NCI-H2107 (cell line): ENCODE measurements at places on chromosomes 2 and 18.

DNA sequence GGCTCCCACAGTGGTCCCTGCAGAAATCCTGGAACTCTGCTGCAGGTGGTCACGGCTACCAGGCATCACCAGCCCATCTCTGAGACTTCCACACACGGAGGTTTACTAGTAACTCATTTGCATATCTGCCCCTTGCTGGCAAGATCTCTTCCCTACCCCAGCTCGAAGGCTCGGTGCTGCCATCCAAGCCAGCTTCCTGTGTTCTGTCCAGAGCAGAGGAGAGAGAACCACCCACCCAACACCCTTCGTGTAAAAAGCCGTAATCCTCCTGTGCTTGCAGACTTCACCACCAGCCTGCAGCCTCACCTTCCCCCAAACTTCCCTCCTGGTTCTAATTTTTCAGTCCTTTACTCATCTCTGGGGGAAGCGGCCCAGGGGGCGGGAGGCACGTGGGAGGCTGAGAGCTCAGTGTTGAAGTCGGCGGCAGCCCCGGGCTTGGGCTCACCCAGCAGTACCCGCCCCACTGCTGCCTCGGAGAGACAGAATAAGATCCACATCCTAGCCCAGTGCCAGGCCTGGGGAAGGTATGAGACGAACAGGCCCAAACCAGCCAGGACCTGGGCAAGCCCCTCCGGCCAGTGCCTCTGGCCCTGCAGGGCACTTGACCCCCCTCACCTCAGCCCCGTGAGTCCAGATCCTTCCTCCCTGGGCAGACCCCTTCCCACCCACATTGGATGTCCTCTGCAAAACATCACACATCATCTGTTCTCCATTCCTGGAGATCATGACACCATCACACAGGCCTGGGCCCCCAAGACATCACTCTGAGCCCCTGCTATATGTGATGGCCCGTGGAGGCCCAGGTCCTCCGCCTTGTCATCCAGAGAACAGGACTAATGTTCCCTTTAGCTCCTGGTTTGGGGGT is 145.8 kb upstream of the ID2 start:
- DNase-seq = no peak

GRCh38 chr2:184472481-184472880 is 125.8 kb upstream of the ZNF804A start:
- DNase-seq = no peak

DNA sequence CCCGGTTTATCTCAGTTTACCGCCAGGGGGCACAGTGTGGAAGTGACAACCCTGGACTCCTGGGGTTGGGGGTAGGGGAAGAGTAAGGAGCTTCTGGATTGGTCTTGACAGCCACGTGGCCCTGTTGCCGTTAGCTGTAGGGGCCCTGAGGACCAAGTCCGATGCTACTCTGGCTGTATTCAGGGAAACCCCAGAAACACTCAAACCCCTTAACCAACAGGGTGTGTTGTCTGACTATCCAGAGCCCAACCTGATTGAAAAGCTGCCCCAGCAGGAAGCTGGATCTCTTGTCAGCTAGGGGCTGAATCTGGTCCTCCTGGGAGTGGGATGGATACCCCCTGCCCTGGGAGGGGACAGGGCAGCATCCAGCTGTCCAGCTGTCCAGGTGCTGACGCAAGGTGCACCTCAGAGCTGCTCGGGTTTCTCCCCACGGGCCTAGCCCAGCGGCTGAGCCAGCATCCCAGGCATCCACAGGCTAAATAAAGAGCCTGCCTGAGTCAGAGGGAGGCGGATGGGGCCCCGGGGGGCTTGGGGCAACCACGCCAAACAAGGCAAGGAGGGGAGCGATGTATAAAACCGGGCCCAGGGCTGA is 3.1 kb upstream of the GMPPA start:
- no peak for DNase-seq

GRCh38 chr18:58894930-58895329 is 30.3 kb downstream of the ZNF532 start:
- DNase-seq = no peak

DNA sequence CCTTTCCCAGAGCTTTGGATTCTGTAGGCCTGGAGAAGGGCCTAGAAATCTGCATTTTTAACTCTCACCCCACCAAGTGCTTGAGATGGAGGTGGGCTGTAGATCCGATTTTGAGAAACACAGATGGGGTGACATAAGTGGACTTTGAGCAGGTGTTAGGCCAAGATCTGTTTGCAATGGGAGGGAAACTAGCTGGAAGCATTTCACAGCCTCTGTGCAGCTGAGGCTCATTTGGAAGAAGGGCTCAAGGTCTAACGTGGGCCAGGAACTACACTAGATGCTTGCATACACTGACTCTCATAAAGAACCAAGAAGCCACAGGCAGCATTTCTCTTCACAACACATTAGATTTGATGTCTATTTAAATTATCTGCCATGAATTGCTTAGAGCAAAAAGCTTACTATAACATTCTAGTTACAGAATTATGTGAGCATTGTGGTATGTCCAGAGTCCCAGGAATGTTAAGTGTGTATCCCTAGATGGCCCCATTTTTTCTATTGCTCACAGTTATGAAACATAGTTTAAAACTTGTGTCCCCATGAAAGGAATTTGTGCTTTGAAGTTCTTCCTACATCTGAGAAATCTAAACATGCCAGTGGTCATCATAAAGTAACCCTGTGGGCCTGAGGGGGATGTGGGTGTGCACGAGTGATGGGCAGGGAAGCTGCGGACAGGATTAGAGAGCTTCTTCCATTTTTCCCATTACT is 77.2 kb downstream of the CD28 start:
- no peak for DNase-seq

- no peak for DNase-seq
Measured at GRCh38 chr2:181197140-181197760, 216.8 kb downstream of the UBE2E3 start.

DNA sequence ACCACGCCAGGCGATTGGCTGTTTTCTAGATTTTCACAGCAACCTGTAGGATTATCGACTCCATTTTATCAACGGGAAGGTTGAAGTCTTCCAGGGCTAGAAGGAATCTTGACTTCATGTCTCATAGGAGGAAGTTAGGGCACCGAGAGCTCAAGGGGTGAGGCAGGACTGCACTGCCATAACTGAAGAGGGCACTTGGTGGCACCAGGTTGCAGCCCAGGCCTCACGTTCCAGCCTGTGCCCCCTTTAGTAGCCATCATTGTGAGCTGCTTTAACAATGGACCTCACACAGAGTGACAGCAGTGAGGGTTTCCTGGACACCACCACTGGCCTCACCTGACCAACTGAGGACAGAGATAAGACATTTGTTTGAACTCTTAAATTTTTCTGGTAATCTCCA is 22.9 kb upstream of the RPL37A start:
- DNase-seq = no peak

DNA sequence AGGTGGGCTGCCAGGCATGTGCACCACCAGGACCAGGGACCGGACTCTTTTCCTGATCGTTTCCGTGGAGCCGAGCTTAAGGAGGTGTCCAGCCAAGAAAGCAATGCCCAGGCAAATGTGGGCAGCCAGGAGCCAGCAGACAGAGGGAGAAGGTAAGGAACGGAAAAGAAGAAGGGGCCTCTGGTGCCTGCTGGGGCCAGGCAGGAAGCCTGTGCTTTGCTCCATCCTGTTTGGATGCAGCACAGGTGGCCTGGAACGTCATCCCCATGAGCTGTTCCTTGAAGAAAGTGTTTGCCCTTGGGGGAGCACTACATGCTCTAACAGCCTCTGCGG is 33.9 kb downstream of the CNGA3 start:
- DNase-seq = no peak

- DNase-seq = no peak
Measured at GRCh38 chr2:179132076-179132475, 82.1 kb upstream of the CCDC141 start.

DNA sequence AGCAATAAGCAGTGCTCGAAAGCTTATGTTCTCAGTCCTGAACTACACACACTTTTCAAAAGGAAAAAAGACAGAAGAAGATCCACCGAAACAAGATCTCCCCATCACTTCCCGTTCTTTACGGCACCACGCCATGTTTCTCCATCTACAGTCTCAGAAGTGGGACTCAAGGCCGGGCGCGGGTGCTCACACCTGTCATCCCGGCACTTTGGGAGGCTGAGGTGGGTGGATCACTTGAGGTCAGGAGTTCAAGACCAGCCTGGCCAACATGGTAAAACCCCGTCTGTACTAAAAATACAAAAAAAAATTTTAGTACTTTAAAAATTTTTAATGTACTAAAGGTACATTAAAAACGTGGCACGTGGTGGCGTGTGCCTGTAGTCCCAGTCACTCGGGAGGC is 31.2 kb downstream of the ZNF516 start:
- no peak for DNase-seq

DNA sequence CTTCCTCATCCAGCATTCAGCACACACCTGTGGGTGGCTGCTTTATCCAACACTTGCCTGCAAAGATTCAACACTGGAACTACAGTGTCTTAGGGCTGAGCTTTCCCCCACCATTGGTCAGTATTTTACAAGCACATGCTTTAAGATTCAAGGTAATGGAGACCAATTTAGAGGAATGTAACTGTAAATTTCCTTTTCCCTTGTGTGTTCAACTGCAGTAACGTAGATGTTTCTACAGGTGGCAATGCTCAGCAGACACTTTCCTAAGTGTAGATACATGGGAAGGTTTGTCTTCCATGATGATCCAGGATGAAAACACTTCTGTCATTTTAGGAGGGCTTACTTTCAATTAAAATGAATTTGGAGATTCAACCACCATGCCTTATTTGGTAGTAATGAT is 143.6 kb upstream of the PXDN start:
- DNase-seq = no peak

GRCh38 chr18:47175283-47175897 is 774 bp downstream of the IER3IP1 start:
- no peak for DNase-seq

DNA sequence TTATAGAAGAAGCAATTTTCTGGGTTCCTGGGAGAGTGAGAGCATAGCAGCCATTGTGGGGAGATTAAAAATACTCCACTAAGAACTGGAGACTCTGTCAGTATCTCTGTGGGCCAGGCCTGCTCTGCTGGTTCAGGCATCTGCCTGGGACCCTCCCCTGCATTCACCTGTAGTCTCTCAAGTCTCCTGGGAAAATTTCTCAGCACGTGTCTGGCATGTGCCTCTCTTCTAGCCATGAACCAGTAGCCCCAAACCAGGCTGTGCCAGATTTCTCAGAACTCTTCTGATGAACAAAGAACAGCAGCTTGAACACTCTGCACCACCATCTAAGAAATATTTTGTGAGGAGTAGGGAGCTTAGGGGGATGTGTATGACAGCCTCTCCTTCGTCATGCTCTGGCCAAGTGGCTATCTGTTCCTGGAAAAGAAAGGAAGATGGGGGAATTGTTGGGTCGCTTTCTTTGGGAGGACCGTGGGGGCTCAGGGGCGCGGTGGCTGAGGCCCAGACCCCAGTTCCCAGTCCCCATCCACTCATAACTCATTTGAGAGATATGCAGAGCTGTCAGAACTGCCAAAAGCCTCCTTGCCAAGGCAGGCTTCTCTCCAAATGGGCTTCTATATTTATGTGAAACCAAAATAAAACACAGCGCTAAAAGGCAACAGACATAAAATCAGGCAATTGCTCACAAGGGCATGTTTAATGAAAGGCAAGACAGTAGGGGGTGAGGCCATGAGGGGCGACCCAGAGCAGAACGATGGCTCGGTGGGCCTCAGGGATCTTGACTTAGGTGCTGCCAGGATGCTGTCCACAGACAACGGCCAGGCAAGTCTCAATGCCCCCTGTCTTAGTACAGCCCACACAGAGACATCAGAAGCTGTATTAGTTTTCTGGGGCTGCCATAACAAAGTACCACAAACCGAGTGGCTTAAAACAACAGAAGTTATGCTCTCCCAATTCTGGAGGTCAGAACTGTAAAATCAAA is 114.7 kb upstream of the TNP1 start:
- DNase-seq = no peak

DNA sequence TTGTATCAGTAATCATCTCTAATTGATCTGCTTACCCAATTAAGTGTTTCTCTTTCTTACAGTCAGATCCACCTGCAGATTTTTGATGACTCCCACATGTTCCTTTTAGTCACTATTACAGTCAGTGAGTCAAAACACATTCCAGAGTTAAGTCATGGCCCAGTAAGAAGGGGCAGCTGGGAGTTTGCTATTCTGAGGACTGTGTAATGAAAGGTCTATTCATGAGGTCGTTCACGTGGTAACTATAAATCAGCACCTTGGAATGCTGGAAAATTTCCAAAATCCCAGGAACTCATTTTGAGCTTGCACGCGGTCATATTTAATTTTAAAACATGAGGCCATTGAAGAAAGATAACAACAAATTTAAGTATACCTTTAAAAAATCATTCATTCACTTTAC is 252.5 kb downstream of the XIRP2 start:
- no peak for DNase-seq

DNA sequence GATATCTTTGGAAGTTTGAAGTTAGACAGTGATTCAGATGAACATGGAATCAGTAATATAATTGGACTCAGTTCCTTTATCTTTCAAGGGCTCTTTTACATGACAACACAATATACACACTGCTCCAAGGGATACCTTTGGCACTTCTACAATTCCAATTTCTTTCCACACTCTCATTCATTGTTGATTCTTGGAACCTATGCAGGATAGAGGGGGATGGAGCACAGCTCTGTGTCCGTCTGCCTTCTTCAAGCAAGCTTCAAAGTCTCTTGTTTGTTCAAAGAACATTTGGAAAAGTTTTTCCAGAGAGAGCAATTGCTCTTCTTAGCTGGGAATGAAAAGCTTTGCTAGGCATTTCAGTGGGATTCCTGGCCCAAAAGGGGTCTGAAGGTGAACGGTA is 276.2 kb upstream of the ZEB2 start:
- DNase-seq = no peak

- DNase-seq = no peak
Measured at GRCh38 chr2:150742094-150742493, 254.6 kb upstream of the RND3 start.

DNA sequence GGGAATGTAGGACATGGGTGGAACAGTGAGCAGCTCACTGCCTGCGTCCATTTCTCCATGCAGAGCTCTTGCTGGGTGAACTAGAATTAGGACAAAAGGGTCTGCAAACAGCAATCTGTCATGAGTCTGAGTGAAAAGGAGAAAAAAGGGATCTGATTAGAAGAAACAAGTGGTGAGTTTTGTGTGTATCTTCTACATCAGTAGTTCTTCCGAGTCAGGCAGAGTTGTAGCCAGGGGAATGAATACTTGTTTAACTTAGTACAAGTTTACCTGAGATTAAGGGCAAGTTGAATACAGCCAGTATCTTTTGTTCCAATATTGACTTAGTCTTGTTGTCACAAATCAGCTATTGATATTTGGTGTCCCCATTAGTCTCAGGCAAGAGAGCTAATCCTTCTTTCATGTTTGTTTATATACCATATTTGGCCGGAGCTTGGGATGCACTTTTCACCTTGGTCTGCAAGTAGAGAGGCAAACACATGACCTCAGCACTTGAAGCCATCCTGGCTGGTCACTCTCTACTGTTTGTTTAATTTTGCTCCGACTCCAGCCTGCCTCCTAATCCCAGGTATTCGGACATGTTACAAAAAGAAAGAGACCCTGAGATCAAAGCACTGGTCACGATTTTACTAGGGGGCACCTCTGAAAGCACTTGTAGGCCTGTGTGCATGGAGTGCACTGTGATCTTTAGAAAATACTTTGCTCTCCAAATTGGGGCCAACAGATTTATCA is 211.0 kb upstream of the NT5C1B start:
- no peak for DNase-seq
